ENCODE measurements at places on chromosomes 4 and X.

GRCh38 chrX:42695800-42696358, 82.1 kb downstream of the PPP1R2C start:
- no peak for DNase-seq

- DNase-seq: no peak
Measured at GRCh38 chrX:16319929-16320328, 152.6 kb downstream of the MAGEB17 start.

DNA sequence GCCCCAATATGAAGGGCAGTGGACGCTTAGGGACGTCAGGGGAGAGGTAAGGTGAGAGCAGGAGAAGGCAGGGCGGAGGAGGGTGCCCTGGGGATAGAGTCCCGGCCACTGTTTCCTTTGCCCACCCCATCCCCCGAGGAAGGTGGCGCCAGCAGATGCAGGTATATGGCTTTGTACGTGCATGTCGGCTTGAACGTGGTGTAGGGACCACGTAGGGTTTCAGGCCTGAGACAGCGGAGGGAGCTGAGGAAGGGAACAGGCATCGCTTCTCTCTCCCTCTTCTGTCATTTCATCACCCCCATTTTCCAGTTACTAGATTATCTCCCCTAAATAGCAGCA, 97.9 kb downstream of the PHKA2 start:
- peak; percentile 3 for DNase-seq

DNA sequence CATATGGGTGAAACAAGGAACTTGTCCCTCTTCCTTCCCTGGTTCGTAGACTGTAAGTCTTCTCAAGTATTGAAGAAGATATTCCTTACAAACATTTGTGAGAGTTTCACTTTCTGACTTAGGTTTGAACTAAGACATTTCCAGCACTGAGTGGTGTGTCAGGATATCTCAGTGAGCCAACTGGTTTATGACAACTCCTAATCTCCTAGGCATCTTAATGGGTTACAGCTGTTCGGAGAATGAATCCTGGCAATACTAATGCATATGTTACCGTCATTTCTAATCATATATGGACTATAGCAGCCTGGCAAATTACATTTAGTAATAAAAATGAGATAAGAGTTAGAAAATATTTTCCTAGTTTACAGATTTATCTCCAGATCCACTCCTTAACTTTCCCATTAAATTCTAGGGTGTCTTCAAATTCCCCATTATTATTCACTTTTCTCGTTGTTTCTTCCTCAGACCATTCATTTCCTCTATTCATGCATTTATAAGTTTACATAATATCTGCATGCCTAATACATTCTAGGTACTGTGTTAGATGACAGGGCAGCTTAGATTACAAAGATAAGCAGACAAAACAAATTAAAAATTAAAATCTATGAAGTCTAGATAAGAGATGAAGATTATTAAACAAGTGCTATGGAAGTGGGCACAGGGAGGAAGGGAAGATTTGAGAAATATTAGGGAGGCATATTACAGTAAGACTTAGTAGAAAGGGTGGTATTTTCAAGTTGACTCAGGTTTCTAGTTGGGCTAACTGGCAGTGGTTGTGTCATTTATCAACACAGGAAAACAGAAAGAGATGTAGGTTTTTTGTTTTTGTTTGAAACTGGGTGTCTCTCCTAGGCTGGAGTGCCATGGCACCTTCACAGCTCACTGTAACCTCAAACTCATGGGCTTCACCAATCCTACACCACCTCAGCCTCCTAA, 173.9 kb downstream of the WDFY3 start:
- DNase-seq: no peak

DNA sequence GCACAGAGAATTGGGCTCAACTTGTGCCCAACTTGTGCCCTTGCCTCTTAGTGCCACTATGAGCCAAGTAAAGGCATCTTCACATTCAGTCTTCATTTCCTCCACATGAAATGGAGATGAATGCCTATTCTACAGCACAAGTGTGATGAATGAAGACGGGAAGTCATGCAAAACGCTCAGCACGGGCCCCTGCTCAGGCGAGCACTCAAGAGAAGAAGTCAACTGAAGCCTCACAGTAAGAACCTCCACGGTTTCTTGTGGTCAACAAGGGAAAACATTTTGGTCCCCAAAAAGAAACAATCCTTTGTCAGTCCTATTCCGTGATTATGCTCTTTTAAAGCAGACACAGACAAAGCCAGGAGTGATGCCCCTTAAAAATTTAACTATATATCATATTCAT, 87.0 kb downstream of the IRF2 start:
- no peak for DNase-seq

DNA sequence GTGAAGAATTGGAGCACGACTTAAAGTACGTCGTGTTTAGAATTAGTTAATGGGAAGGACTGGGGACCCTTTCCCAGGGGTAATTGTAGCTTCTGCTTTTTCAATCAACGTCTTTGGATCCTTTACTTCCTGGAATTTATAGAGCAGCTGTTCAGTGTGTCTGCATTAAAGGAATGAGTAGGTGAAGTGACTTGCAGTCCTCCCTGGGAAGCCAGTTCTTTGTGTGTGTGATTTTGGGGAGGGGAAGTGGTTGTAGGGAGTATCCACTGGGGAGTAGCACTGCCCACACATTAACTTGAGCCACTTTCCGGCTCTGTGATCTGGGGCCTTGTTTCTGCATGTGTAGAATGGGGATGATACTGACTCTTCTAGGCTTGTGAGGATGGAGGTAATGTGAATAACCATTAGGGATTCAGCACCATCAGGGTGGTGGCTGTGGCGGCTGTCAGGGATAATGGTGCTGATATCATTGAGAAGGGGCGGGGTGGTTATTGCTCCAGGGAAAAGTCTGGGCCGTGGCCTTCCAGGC, 54.7 kb downstream of the TMEM131L start:
- DNase-seq: no peak

DNA sequence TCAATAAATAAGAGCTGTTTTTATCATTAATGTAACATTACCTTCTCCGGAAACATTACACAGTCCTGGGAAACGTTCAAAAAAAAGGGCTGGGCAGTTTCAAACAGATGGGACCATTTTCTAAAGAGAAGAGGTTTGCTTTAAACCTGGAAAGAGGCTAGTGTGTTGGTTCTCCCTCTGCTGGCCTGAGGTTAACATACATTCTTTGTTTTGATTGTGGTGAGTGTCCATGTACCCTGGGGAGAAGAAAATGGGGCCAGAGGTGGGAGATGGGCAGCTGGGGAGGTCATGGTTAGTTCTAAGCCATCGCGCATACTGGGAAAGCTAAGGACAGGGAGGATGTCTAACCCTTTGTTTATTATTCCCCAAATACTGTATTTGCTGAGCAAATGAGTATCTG, 194.7 kb downstream of the CPEB2 start:
- no peak for DNase-seq

DNA sequence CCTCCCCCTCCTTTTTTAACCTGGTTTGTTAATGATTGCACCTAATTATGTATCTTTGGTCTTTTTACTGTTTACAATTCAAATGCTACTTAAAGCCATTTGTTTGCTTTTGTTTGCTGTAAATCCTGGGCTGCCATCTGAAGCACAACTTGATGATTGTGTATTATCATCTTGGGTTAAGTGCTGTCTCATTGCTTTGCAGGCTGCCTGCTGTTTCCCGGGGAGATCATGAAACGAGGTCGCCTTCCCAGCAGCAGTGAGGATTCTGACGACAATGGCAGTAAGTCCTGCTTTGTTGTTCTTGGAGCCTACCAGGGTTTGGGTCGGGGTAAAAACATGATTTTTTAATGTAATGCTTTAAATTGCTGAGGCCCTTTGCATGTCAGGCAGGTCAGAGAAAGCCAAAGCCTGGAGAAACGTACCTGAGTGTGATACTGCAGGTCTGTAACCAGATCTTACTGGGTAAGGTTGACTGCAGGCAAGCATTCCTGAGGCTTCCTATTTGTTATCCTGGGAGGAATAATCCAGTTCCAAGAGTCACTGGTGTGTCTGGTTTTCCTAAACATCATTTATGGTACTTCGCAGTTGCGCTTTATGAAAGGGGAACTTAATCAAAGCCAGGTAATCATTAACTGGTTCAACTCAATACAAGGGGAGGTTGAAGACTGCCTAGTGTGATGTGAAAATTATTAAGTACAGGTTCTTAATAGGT, 22.2 kb downstream of the JADE1 start:
- DNase-seq: no peak

- no peak for DNase-seq
Measured at GRCh38 chrX:34578237-34578636, 78.8 kb downstream of the TMEM47 start.

GRCh38 chr4:124862261-124862660, 149.7 kb upstream of the ANKRD50 start:
- no peak for DNase-seq

- DNase-seq: no peak
Measured at GRCh38 chr4:17468619-17469221, 43.2 kb downstream of the QDPR start.

GRCh38 chrX:48580662-48581061, 6.4 kb downstream of the RBM3 start:
- no peak for DNase-seq

- DNase-seq: no peak
Measured at GRCh38 chr4:88857588-88857987, 160.0 kb upstream of the NAP1L5 start.

DNA sequence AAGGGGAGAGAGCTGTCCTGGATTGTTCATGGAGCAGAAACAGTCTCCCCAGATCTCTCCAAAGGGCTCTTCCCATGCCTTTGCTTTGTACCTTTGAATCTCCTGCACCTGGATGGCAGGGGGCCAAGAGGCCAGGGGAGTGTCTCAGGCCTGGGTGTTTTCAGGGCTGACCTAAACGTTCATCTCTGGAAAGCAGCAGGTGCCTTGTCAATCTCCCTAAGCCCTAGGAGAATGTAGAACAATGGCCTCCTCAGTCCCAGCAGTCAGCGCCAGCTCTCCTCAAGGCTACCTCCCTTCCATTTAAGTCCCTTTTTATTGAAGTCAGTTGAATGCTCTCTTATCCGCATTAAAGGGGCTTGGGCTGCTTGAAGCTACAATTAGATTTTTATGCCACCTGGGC, 31.2 kb upstream of the NSUN7 start:
- no peak for DNase-seq

- no peak for DNase-seq
Measured at GRCh38 chr4:41299486-41299885, 42.8 kb downstream of the UCHL1 start.

DNA sequence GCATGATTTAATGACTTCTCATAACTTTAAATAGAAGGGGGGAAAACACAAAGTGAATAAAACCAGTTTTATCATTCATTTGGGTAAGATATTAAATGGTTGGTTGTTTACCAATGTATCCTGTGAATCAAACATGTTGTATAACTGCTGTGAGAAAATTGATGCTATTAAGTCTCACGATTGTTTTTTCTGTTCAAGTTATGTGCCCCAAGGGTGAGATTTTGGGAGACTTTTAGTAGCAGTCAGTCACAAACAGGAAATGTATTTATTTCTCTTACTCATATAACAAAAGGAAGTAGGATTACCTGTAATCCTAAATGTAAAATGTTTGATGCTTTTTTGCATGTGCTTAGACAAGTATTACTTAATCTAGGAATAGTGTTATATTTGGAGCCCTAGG, 39.2 kb downstream of the MTHFD2L start:
- DNase-seq: no peak

DNA sequence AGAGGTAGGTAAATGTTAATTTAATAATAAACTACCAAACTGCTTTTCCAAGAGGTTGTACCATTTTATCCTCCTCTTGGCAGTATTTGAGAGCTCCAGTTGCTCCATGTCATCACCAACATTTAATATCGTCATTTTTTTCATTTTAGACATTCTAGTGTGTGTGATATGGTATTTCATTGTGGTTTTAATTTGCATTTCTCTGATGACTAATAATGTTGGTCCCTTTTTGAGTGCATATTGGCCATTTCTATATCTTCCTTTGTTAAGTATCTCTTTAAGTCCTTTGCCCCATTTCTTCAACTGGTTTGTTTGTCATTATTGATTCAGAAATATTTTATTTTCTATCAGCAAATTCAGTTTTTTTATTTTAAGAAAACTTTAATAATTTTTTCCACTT, 88.8 kb downstream of the MAPK10 start:
- DNase-seq: no peak

DNA sequence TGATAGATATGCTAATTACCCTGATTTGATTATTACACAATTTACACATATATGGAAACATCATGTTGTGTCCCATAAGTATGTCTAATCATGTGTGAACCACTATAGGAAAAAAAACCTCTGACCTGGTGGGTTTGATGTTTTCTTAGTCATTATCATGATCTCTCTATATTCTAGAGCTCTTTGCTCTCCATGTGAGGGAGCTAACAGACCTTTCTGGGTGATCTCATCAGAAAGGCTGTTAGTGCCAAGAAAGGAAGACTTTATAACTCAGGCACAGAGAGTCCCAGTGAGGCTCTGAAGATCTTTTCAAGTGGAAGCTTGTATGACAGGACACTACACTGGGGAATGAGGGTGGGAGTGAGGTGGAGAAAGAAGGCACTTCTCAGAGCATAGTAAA, 527.7 kb upstream of the MAGEB2 start:
- no peak for DNase-seq

- DNase-seq: no peak
Measured at GRCh38 chr4:11842620-11843263, 414.0 kb upstream of the HS3ST1 start.

GRCh38 chr4:109588176-109588575, 28.1 kb downstream of the MCUB start:
- DNase-seq: peak; percentile 60

GRCh38 chr4:112296949-112297880, at the start of gene ALPK1:
Gene ALPK1, plus strand, starts transcription at chr4:112297369.
- no peak for DNase-seq

DNA sequence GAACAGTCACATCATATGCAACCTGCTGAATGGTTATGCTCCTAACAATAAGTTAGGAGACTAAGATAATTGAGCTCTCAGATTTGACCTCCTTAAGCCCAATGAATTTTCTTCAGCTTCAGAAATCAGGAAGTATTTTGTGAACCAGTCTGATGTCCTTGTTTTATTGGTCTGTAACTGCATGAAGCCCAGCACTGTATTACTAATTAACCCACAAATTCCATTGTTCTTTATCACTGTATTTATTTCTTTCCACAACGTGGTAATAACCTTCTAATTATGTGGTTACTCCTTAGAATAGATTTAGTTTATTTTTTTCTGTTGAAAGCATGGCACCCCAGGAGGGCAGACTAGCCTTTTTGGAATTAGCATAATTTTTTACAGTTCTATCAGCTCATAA, 3.9 kb upstream of the MFAP3L start:
- DNase-seq: no peak
